ENCODE measurements at places on chromosomes 3 and 15.

- no peak for DNase-seq
Observed at GRCh38 chr3:104951426-104951825, 415.3 kb upstream of the ALCAM start.

DNA sequence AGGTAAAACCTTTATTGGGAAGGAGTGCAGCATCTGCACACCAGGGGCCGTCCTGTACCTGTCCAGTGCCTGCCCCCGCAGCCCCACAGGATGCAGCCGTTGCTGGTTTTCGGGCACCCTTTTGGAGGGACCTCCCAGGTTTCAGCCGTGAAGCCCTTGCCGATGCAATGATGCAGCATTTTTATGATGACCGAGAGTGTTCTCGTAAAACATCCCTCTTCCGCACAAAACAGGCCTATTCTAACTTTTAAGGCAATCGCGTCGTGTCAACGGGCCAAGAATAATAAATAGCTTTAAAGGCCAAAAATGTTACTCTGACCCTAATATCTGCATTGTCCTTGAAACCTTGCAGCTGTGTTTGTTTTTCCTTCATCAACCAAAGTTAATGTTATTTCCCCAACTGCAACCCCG, 126.1 kb downstream of the LRRK1 start:
- peak; percentile 38 for DNase-seq

GRCh38 chr3:178480795-178481194, 55.4 kb upstream of the KCNMB2 start:
- DNase-seq = no peak

DNA sequence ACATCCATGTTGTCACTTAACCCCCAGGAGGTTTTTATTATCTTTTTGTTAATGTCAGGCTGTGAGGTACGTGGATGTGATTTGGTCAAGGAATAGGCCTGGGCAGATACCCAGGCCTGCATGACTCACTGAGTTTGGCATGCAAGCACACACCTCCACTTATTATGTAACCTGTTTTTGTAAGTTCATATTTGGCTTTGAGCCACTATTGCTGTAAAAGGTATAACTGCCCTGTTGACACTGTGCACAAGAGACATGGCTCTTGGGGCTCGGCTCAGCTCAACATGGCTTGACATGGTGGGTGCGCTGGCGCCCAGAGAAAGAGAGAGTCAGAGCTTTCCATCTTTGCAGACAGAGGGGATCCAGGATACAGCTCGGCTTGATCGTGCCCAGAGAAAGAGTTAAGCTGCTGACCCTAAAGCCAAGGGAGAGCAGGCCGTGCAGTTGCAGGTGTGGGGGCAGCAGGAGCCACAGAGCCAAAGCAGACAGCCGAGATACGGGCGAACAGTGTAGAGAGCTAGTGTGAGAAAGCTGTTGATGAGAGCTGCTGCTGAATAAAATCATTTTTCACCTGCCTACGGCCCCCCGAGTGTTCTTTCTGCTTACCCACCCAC, 67.9 kb upstream of the UNC13C start:
- DNase-seq = no peak

DNA sequence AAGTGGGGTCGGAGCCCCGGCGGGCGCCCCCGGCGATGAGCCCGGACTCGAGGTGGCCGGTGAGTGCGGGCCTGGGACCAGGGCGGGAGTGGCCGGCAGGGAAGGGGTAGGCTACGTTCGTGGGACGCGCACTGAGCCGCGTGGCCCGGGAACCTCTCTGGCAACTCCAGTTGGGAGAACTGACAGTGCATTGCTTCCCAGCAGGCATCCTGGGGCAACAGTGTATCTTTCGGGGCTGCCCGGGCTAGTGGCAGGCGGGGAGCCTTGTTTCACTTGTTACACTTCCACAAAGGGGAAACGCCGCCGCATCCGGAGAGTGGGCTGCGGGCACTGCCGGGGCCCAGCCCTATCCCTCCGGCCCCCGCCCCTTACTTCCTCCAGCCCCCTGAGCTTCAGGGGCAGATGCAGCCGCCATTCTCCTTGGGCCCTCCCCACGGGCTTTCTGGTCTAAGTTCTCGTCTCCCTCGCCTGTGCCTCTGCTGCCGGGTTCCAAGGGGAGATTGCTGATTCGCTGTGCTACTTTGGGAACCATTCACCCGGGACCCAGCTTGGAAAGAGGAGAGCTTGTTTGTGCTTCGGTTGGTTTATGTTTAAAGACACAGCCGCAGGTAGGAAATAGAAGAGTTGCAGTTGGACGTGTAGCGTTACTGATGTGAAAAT, 675 bp downstream of the BRPF1 start:
- no peak for DNase-seq

DNA sequence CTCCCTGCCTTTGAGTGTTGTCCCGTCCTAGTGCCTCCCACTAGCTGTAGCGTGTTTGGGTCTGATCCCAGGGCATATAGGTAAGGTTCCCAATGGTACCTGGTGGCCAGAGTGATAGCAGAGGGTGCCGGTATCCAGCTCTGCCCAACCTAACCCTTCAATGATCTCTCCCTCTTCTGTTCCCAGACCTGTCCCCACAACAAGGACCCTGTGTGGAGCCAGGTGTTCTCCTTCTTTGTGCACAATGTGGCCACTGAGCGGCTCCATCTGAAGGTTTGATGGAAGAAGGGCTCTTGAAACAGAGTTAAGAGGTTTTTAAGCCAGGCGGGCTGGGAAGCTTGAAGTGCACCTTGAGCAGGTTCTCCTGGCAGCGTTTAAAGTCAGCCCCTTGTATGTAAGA, 35.5 kb downstream of the ESYT3 start:
- DNase-seq = no peak

- no peak for DNase-seq
Observed at GRCh38 chr3:58567251-58567515, 10.0 kb downstream of the FAM107A start.

DNA sequence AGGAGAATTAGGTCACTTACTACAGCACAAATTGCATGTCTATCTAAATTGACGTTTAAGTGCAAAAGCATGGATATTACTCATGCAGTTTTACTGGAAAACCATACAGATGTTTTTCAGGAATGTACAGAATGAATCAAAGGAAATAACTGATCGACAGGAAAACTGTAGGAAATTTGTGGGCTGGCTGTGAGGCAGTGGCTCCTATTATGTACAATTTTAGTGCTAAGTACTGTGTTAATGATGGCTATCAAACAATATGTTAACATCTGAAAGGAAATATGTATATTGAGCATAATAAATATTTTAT, 6.9 kb downstream of the NUDT16 start:
- no peak for DNase-seq

- no peak for DNase-seq
Observed at GRCh38 chr3:44416031-44417030, 61.1 kb downstream of the ZNF445 start.

GRCh38 chr3:192919901-192920300, 2.2 kb upstream of the MB21D2 start:
- no peak for DNase-seq

- no peak for DNase-seq
Observed at GRCh38 chr15:78418686-78419085, 19.3 kb upstream of the IREB2 start.

DNA sequence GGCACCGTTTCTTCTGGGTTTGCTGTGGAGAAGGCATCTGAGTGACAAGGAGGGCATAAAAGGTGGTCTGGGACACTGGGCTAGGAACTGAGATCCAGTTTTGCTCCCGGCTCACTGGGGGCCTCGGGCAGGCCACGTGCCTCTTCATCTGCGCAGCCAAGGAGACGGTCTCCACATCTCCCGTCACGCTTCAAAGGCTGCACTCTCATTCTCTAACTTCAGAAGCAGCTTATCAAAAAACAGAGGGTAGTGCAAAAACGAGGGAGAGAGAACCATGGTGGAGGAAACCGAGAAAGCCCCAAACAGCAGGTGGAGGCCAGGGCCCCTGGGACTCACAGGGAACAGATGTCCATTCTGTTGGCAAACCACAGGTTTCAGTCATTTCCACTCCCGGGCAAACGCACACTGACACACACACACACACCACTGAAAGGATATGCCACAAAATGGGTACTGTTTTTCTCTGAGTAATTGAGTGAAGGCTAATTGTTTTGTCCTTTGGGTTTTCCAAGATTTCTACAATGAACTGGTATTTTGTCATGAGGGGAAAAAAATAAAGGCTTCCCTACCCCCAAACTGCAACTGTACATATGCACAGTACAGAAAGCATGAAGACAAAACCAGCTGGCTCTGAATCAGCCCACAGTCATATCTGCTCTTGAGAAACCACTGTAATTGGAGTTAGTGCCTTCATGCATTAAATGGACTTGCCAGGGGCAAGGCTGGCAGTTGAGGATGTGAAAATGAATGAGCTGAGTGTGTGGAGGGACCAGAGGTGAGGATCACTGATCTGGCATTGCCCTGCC, 71.9 kb downstream of the MGLL start:
- no peak for DNase-seq

DNA sequence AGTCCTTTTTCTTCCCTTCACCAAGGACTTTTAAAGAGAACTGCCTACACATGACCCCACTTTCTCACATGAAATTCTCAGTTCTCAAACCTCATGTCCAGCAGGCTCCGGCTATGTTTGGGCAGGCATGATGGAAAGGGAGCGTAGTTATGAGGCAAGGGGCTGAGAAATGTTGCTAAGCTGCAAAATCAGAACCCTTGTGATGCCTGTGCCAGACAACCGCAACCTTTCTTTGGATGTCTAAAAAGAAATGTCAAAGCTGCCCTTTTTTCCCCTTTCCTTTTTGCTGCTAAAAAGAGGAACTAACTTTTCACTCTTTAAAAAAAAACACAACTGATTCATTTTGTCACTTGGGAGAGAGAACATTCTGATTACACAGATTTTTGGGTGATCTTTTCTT, 19.2 kb downstream of the GNB4 start:
- DNase-seq = no peak

- DNase-seq = no peak
Observed at GRCh38 chr15:28096670-28097431, 2.3 kb downstream of the OCA2 start.

DNA sequence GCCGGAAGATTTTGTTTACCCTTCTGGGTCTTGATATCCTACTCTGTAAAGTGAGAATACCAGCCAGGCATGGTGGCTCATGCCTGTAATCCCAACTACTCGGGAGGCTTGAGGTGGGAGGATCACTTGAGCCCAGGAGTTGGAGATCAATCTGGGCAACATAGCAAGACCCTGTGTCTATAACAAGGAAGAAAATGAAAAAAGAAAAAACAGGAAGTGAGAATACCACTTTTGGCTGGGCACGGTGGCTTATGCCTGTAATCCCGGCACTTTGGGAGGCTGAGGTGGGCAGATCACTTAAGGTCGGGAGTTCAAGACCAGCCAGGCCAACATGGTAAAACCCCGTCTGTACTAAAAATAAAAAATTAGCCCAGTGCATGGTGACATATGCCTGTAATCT, 36.9 kb downstream of the SFMBT1 start:
- no peak for DNase-seq

GRCh38 chr3:9037144-9037711, 74.0 kb upstream of the RAD18 start:
- DNase-seq = no peak

DNA sequence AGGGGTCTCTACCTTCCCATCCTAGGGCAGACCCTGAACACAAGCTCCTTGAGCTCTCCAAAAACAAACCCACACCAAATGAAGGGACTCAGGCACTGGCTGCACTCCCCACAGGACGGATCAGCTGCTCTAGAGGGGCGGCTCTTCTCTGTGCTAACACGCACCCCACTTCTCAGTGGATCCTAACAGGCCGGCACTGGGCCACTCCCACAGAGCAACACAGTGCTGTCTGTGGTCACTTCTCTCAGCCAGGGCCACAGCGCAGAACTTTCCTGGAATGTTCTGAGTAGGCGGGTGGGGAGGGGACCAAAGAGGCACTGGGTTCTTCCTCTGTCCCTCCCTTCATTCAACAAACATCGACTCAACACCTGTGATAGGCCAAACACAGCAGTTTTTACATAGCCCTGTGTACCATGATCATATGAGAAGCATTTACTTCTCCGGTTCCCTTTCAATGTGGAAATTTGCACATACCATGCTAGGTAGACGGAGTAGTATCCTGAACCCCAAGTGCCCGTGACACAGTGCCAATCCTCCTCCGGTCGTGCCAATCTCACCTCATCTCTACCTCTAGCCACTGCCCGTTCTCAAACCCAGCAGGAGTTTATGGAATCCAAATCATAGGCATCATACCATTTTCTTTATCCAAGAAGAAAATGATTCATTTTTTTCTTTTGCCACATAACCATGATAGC, 98.1 kb downstream of the LRIG1 start:
- peak; percentile 9 for DNase-seq

DNA sequence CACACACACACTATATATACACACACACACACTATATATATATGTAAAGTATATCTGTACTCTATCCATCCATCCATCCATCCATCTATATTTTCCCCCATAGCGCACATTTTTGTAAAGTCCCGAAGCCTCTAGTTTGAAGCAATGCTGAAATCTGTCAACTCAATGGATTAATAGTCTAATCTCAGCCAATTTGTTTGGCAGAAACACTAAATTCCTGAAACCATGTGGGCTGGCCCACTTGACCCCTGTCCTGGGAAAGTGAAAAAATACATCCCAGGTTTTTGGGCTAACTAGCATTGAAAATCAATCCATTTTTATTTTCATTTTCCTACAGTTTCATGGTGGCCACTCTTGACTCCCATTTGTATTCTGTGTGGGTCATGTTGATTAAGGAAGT, 166.7 kb downstream of the SLCO3A1 start:
- no peak for DNase-seq

DNA sequence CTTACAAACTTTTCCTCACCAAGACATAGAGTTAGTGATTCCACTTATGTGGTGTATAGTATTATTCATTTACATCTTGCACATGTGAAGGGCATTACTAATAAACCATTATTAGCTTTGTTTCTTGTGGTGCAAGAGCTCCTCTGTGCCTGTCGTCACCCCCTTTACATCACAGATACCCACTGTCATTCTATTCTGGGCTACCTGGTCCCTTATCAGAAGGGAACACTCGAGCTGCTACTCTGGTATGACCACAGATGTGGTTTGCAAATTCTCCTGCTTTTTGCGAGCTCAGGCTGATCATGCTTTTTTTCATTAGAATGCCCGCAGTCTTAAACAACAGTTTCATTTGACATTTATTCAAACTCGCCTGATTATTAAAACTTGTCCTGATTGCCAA, 13.9 kb upstream of the SENP2 start:
- no peak for DNase-seq

- DNase-seq = no peak
Observed at GRCh38 chr15:48119277-48119676, 1.5 kb upstream of the SLC24A5 start.

DNA sequence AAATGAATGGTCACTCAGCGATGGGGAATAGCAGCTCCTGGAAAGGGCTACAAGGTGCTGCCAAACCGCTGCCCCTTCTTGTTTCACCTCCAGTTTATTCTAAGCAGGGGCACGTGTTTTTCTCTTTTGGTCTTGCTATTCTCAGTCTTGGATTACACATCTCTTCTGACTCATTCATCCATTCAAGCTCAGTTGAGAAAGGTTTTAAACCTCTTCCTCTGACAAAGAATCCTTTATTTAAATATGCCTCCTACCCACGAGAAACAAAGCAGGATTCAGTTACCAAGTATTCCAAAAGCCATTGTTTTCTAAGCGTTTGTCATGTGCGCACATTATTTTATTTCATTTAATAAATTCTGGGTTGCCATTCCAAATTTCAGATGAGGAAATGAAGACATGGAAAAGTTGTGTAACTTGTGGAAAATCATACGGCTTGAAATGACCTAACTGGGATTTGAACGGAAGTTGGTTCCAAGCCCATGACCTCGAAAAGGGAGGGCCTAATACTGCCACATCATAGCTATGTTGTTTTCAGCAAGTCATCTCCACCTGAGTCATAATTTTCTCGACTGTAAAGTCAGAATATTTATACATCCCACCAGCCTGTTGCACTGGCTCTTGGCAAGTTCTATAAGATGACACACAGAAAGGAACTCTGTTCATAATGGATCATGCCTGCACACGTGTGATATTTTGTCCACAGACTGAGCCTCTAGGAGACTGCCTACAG, 292.0 kb upstream of the SLCO3A1 start:
- no peak for DNase-seq

Data from left forelimb (tissue), 1 donor.